Renal cortical epithelial cell (primary cell): ENCODE measurements at places on chromosomes 3 and 15. TPM values are rescaled to one million over a fixed set of nuclear protein-coding genes. Genes with fewer than 3 reads are reported as not detected.

DNA sequence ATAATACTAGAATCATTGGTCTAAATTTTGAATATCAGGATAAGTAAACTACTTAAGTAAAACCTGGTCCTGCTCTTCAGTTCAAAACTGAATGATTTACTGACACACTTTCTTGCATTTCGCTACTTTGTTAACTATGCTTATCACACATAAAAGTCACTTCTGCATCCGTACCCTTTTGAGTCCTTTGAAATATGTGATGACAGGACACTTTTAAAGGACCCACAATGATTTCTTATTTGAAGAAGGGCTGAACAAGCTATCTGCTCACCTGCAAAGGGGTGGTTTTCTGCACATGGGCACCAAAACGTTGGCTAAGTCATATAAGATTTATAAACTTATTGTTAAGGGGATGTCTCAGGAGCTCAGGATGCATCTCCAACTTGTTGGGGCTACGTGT, 15.0 kb downstream of the GATM start:
- DNase-seq: no peak

DNA sequence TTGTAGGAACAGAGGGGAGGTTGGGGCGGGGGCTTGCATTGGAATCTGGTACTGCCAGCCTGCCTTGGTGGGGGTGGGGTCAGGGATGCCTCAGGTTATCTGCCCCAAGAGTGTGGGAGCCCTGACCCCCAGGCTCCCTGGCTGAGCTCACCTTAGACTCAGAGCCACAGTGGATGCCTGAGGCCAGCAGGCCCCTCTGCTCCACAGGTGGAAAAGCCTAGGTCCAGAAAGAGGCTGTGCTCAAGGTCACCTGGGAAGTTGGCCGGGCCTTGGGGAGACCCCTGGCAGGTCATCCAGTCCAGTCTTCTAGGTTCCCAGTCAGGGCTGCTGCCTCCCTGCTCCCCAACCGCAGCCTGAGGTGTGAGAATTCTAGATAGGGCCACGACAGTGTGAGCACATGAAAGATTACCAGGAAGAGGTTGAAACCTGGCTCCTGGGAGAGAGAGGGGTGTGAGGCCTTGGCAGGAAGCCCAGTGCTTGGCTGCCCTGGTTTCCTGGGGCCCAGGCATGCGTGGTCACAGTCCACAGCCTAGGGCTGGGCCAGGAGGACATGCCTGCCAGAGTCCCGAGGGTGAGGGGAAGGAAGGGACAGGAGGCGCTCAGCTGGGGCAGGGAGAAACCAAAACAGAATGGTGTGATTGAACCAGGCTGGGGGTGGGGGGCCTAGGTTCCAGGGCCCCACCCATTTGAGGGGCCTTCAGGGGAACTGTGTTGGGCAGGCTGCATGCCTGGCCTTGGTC, 4.9 kb downstream of the HDAC11 start:
- DNase-seq: peak; percentile 92

GRCh38 chr3:112777811-112778210, 68.9 kb downstream of the CD200R1L start:
- DNase-seq: no peak

DNA sequence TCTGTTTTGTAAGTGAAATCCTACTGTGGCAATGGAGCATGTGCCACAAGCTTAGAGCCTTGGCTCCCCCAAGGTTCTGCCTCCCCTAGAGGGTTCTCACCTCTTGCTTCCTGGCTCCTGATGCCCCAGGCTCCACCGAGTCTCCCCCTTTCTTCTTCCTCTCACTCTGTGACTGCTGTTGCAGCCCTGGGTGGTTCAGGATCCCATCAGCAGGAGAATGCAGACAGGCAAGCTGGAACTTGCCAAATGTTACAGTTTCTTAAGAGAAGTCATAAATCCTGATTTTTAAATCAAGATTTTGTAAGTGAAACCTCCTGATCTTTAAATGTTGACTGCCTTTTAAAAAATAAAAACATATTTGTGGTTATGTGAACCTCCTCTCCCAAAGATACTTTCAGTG, 133.9 kb downstream of the CCNL1 start:
- no peak for DNase-seq

DNA sequence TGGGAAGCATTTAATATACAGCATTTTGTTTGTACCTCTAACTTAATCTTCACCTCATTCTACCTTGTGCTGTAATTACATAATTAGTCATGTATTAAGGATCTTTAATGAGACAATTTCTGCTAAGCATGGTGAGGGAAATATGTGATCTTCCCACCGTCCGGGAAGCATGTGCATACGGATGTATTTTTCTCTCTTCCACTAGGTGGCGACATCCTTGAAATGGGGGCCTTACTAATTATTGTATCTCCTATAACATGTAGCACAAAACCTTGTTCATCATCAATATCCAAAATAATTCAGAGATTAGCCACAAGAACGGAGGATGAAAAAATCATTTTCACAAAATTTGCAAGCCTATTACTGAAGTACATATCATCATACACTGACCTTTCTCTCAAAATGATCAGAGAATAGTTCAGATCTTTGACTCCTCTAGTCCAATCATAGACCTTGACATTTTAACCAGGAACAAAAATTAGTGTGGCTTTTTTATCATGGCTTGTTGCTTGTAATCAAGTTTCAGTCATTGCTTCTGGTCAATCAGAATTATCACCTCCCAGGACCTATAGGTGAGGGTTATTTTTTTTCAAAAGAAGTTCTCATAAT, 148.9 kb upstream of the GBE1 start:
- peak; percentile 41 for DNase-seq

DNA sequence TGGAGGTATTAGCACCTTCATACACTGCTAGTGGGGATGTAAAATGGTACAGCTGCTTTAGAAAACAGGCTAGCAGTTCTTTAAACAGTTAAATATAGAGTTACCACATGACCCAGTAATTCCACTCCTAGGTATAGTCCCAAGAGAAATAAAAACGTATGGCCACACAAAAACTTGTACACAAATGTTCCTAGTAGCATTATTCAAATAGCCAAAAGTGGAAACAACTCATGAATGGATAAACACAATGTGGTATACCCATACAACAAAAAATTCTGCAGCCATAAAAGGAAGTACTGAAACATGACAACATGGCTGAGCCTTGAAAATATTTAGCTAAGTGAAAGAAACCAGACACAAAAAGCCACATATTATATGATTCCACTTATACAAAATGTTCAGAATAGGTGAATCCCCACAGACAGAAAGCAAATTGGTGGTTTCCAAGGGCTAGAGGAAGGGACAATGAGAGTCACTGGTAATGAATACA, 40.8 kb upstream of the KLF13 start:
- DNase-seq: no peak

- no peak for DNase-seq
These were observed 3.5 kb upstream of the UBE2E2 start for GRCh38 chr3:23199649-23200048.

DNA sequence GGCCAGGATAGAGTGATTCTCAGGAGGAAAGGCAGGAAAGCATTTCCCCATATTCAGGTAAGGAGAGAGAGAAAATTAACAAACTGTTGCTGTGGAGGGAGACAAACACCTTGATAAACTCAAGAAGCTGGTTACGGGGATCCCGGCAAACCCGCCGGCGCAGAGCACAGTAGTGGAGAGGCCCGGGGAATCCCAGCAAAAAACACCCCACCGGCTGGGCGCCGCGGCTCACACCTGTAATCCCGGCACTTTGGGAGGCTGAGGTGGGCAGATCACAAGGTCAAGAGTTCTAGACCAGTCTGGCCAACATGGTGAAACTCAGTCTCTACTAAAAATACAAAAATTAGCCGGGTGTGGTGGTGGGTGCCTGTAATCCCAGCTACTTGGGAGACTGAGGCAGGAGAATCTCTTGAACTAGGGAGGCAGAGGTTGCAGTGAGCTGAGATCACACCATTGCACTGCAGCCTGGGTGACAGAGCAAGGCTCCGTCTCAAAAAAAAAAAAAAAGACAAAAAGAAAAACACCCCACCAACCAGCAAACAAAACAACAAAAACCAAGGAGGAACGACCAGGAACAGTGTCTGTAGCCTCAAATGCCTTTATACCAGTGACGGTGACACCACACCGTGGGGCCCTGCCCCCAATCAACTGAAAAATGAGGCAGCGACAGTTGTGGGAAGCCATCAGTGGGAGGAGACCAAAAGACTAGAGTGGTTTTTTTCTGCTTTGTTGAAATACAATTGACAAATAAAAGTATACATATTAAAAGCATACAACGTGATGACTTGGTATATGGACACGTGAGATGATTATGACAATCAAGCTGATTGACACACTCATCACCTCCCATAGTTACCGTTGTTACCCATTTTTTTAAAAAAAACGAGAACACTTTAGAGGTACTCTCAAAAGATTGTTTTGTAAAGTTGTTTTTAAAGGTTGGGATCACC, 40.2 kb upstream of the IDH2 start:
- no peak for DNase-seq

- peak; percentile 22 for DNase-seq
These were observed 37.6 kb upstream of the TP63 start for GRCh38 chr3:189593581-189593980.

GRCh38 chr3:16086690-16087089, 87.8 kb upstream of the GALNT15 start:
- DNase-seq: no peak

- no peak for DNase-seq
These were observed 151.1 kb upstream of the PRR20G start for GRCh38 chr3:127438951-127439350.

DNA sequence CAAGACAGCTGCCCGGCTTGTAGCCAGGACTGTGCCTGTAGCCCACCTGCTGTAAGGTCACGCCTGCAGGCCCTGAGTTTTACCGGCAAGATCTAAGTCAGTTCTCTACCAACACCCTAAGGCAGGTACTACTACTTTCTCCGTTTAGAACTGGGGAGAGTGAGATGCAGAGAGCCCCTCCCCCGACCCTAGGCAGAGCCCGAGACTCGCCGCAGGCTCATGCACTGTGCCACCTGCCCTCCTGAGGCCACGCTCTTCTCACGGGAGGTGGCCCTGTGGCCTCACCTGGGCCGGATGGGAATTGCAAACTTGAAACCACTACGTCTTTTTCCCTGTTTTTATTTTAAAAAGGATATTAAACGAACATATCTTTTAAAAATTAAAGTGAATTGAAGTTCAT, 36.9 kb upstream of the PCSK6 start:
- no peak for DNase-seq

DNA sequence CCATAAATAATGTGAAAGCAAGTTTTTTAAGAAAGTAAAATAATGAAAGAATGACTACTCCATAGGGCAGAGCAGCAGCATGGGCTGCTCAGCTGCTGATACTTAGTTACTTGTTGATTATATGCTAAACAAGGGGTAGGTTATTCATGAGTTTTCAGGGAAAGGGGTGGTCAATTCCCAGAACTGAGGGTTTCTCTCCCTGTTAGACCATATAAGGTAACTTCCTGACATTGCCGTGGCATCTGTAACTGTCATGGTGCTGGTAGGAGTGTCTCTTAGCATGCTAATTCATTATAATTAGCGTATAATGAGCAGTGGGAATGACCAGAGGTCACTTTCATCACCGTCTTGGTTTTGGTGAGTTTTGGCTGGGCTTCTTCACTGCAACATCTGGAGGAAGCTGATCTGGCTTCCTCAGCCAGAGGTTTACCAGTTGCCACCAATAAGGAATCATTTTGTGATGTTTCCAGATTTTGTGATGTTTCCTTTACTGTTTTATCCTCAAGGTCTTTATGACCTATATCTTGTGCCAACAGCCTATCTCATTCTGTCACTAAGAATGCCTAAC, 121.8 kb upstream of the CHL1 start:
- DNase-seq: no peak

The SAMD7 gene
- not detected in 2 replicates for total RNA-seq

The IL17RE gene
- 0.69 and 1.3 TPM in 2 replicates for total RNA-seq

The CCR5 gene
- total RNA-seq: not detected in 2 replicates

The GALNT15 gene
- 0.17 and 0.55 TPM in 2 replicates for total RNA-seq

The INAFM2 gene
- 11.5 and 13.5 TPM in 2 replicates for total RNA-seq

The CCDC39 gene
- under 0.01 and 0.10 TPM in 2 replicates for total RNA-seq

The LSMEM2 gene
- not detected in 2 replicates for total RNA-seq
